ENCODE measurements at places on chromosomes 1 and 21. TPM values are rescaled to one million over a fixed set of nuclear protein-coding genes. Genes with fewer than 3 reads are reported as not detected.

DNA sequence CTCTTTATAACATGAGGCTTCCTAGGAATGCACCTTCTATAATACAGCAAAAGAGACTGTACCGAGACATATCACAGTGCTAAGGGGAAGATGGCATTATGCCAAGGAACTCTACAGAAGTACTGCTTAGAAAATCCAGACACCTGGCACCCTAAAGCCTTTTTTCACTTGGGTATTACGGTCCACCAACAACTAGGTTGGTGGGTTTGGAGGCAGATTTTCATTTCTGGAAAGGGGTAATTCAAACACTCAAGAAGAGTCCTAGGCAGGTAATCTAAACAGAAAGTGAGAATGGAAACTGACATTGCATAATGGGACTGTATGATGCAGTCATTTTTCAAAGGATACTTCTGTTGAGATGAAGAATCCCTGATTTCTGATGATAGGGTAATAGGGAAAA lies 19.6 kb downstream of the SCMH1 start:
- H3K4me1 ChIP-seq, result peaks cover 9% of the 10 kb centered on the region
- H3K4me3 ChIP-seq, result no peak overlapping the region
- DNase-seq, result no peak
- no peak overlapping the region for H3K27ac ChIP-seq
- no peaks in the 10 kb centered on the region for H3K36me3 ChIP-seq

DNA sequence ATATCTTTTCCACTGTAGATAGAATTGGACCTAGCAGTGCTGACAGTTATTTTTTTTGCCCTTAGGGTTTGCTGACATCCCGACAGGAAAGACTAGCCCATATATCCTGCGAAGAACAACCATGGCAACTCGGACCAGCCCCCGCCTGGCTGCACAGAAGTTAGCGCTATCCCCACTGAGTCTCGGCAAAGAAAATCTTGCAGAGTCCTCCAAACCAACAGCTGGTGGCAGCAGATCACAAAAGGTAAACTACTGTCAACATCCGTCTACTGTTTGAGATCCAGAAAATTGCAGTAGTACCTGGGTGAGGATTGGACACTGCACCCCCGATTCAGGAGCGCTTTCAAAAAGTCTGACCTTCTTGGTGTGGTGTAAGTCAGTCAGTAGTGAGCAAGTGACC lies 55.8 kb downstream of the CENPF start:
- no peak overlapping the region for H3K27ac ChIP-seq
- no peak for DNase-seq
- no peaks in the 10 kb centered on the region for H3K4me1 ChIP-seq
- H3K4me3 ChIP-seq, result no peak overlapping the region
- H3K27me3 ChIP-seq, result no peaks in the 10 kb centered on the region
- no peaks in the 10 kb centered on the region for H3K36me3 ChIP-seq

Gene SLC45A1
- total RNA-seq, result 2.3 TPM

Gene NHLH1
- total RNA-seq, result not detected

DNA sequence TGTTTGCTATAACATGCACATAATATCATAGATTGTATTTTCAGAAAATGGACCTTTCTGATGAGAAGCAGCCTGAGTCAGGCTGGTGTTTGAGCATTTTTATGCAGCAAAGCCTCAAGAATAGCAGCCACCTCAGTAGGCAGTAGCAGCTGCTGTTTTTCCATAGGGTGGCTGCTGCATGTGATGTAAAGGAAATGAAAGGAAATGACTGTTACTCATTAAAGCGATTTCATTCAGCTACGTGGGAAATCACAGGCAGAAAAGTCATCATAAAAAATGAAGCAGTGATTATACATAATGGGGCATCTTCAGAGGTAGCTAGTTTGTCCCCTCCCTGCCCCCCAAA lies 110.4 kb downstream of the PATJ start:
- no peaks in the 10 kb centered on the region for H3K4me1 ChIP-seq
- no peaks in the 10 kb centered on the region for H3K27me3 ChIP-seq
- H3K27ac ChIP-seq, result no peak overlapping the region
- H3K36me3 ChIP-seq, result no peaks in the 10 kb centered on the region
- DNase-seq, result no peak
- no peak overlapping the region for H3K4me3 ChIP-seq

Gene SMCP
- total RNA-seq, result not detected

GRCh38 chr1:210464519-210465039 lies 135.9 kb downstream of the HHAT start:
- no peaks in the 10 kb centered on the region for H3K4me1 ChIP-seq
- no peak overlapping the region for H3K27ac ChIP-seq
- no peaks in the 10 kb centered on the region for H3K36me3 ChIP-seq
- H3K27me3 ChIP-seq, result no peaks in the 10 kb centered on the region
- no peak for DNase-seq
- H3K4me3 ChIP-seq, result no peak overlapping the region

GRCh38 chr1:93468662-93469061 lies 20.7 kb downstream of the FNBP1L start:
- no peak for DNase-seq
- H3K4me1 ChIP-seq, result peaks cover 3% of the 10 kb centered on the region
- no peak overlapping the region for H3K4me3 ChIP-seq
- H3K36me3 ChIP-seq, result no peaks in the 10 kb centered on the region
- H3K27me3 ChIP-seq, result no peaks in the 10 kb centered on the region

DNA sequence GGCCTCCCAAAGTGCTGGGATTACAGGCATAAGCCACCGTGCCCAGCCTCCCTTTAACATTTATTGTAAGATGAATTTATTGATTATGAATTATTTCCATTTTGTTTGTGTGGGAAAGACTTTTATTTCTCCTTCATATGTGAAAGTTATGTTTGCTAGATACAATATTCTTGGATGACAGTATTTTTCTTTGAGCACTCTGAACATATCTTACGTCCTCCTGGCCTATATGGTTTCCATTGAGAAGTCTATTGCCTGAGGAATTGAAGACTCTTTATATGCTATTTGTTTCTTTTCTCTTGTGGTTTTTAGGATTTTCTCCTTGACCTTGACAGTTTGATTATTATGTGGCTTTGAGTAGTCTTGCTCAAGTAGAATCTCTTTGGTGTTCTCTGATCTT lies 26.8 kb upstream of the HLX start:
- no peaks in the 10 kb centered on the region for H3K27me3 ChIP-seq
- no peak overlapping the region for H3K4me3 ChIP-seq
- H3K27ac ChIP-seq, result no peak overlapping the region
- no peak for DNase-seq

GRCh38 chr1:33254491-33254890 lies 1.8 kb upstream of the ZNF362 start:
- peaks cover 13% of the 10 kb centered on the region for H3K4me1 ChIP-seq
- DNase-seq, result no peak
- H3K36me3 ChIP-seq, result no peaks in the 10 kb centered on the region
- no peaks in the 10 kb centered on the region for H3K27me3 ChIP-seq

DNA sequence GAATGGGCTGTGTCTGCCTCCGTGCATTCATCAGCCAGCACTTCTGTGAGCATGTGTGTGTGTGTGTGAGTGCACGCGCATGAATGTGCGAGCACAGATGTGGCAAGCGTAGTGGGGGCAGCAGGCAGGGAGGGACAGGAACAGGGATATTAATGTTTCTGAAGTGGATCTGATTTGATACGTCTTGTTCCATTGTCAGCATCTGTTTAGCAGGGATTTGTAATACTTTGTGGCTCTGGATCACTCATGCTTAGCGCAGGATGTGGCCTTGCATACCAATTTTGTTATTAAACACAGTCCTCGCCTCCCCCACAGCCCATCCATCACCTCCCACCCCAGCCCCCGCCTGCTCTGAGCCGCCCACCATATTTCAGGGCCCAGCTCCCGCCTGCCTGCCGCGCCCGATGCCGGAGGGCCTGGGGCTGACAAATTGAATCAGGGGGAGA lies 52.4 kb downstream of the TMEM53 start:
- H3K27ac ChIP-seq, result no peak overlapping the region
- peaks cover 12% of the 10 kb centered on the region for H3K27me3 ChIP-seq
- H3K4me3 ChIP-seq, result no peak overlapping the region

- no peaks in the 10 kb centered on the region for H3K27me3 ChIP-seq
- DNase-seq, result no peak
- H3K4me1 ChIP-seq, result no peaks in the 10 kb centered on the region
- H3K36me3 ChIP-seq, result no peaks in the 10 kb centered on the region
Measured at GRCh38 chr1:41957568-41957967, 38.8 kb upstream of the HIVEP3 start.

DNA sequence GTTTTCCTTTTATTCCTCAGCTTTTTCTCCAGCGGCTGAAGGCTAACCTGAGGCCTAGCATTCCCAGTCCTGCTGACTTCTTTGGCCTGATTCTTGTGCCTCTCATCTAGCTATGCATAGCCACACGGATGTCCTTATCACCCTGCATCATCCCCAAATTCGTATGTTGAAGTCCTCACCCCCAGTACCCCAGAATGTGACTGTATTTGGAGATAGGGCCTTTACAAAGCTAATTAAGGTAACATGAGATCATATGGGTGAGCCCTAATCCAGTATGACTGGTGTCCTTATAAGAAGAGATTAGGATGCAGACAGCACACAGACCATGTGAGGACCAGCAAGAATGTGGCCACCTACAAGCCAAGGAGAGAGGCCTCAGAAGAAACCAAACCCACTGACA lies 44.6 kb downstream of the CDCP2 start:
- no peaks in the 10 kb centered on the region for H3K36me3 ChIP-seq
- no peak for DNase-seq
- no peaks in the 10 kb centered on the region for H3K27me3 ChIP-seq
- no peaks in the 10 kb centered on the region for H3K4me1 ChIP-seq
- no peak overlapping the region for H3K4me3 ChIP-seq
- H3K27ac ChIP-seq, result no peak overlapping the region

- H3K27ac ChIP-seq, result no peak overlapping the region
- H3K36me3 ChIP-seq, result no peaks in the 10 kb centered on the region
- no peaks in the 10 kb centered on the region for H3K27me3 ChIP-seq
- peaks cover 9% of the 10 kb centered on the region for H3K4me1 ChIP-seq
- no peak overlapping the region for H3K4me3 ChIP-seq
Measured at GRCh38 chr1:119371815-119372214, 3.2 kb downstream of the HAO2 start.

Gene LRRN2
- total RNA-seq, result 32.9 TPM

GRCh38 chr1:225990705-225991464 lies 8.3 kb downstream of the SDE2 start:
- H3K27me3 ChIP-seq, result no peaks in the 10 kb centered on the region
- DNase-seq, result no peak
- H3K4me1 ChIP-seq, result peaks cover 4% of the 10 kb centered on the region
- no peaks in the 10 kb centered on the region for H3K36me3 ChIP-seq

Gene C8B
- not detected for total RNA-seq

GRCh38 chr1:232538224-232538942 lies 91.5 kb downstream of the SIPA1L2 start:
- no peak for DNase-seq
- no peaks in the 10 kb centered on the region for H3K4me1 ChIP-seq
- H3K36me3 ChIP-seq, result no peaks in the 10 kb centered on the region
- H3K27ac ChIP-seq, result no peak overlapping the region
- no peaks in the 10 kb centered on the region for H3K27me3 ChIP-seq

- no peaks in the 10 kb centered on the region for H3K36me3 ChIP-seq
- DNase-seq, result no peak
- no peaks in the 10 kb centered on the region for H3K27me3 ChIP-seq
- H3K4me1 ChIP-seq, result peaks cover 3% of the 10 kb centered on the region
- H3K4me3 ChIP-seq, result no peak overlapping the region
Measured at GRCh38 chr1:58979086-58979485, 195.2 kb upstream of the JUN start.

DNA sequence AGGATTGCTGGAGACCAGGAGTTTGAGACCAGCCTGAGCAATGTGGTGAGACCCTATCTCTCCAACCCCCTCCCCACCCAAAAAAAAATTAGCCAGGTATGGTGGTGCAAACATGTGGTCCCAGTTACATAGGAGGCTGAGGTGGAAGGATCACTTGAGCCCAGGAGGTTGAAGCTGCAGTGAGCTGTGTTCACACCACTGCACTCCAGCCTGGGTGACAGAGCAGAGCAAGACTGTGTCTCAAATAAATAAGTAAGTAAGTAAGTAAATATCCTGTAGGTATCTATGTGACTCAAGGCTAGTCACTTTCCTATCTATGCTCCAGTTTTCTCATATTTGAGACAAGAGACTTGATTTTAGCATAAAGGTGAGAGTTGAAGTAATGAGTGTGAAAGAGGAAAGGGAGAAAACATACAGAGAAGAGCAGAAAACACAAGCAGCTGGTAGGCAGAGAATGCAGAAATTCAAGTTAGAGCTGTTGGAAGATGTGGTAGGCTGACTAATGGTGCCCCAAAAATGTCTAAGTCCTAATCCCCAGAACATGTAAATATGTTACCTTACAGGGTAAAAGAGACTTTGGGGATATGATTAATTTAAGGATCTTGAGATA lies 7.5 kb downstream of the PPP1R12B start:
- no peaks in the 10 kb centered on the region for H3K4me1 ChIP-seq
- H3K36me3 ChIP-seq, result no peaks in the 10 kb centered on the region
- no peaks in the 10 kb centered on the region for H3K27me3 ChIP-seq
- H3K4me3 ChIP-seq, result no peak overlapping the region

GRCh38 chr1:44798481-44799365 lies 1.5 kb upstream of the PLK3 start:
- no peaks in the 10 kb centered on the region for H3K27me3 ChIP-seq
- DNase-seq, result no peak
- H3K4me3 ChIP-seq, result no peak overlapping the region
- peaks cover 16% of the 10 kb centered on the region for H3K4me1 ChIP-seq
- peak overlapping the region; percentile 90 for H3K27ac ChIP-seq

GRCh38 chr1:214848101-214848500 lies 234.4 kb upstream of the KCNK2 start:
- no peaks in the 10 kb centered on the region for H3K4me1 ChIP-seq
- no peak overlapping the region for H3K27ac ChIP-seq
- no peaks in the 10 kb centered on the region for H3K36me3 ChIP-seq

GRCh38 chr1:40303051-40303771 lies 13.9 kb downstream of the COL9A2 start:
- H3K27me3 ChIP-seq, result no peaks in the 10 kb centered on the region
- DNase-seq, result no peak
- no peaks in the 10 kb centered on the region for H3K4me1 ChIP-seq
- no peak overlapping the region for H3K4me3 ChIP-seq

DNA sequence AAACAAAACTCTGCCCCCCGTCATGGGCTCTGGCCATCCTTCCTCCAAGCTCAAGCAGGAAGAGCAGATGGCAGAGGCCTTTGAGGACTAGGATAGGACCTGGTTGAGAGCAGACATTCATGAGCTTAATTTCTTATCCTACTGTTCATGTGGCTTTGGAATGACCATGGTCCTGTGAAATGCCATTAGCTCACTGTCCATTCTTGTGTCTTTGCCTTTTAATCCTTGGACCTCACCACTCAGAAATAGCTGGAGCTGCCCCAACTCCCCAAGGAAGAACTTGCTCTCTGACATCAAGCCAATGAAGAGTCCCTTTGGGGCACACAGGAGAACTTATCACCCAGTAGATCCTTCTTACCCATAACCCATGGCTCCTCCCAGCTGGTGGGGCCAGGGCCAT lies 11.6 kb upstream of the FAM20B start:
- no peak for DNase-seq
- peaks cover 48% of the 10 kb centered on the region for H3K4me1 ChIP-seq

DNA sequence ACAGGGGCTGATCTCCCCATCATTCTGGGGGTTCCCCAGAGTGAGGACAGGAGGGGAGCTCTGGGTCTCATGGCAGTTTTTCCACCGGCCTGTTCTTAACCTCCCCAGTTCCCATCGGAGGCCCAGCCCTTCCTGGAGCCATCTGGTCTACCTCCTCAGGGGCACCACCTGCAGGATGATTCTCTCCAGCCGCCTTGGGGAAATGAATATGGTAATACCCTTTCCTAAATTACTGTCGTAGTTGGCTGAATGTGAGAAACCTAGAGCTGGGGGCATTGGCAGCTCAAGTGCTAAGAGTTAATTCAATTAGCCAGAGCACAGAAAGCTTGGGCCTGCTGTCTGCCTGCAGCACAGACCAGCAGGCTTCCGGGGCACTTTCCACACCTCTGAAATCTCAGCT lies 64.9 kb downstream of the TAS1R2 start:
- H3K4me1 ChIP-seq, result no peaks in the 10 kb centered on the region
- H3K36me3 ChIP-seq, result no peaks in the 10 kb centered on the region
- H3K27ac ChIP-seq, result no peak overlapping the region

All from transverse colon (tissue), 4 donors.